Prostate gland (tissue), 2 donors: ENCODE measurements at places on chromosomes 11 and 22.

DNA sequence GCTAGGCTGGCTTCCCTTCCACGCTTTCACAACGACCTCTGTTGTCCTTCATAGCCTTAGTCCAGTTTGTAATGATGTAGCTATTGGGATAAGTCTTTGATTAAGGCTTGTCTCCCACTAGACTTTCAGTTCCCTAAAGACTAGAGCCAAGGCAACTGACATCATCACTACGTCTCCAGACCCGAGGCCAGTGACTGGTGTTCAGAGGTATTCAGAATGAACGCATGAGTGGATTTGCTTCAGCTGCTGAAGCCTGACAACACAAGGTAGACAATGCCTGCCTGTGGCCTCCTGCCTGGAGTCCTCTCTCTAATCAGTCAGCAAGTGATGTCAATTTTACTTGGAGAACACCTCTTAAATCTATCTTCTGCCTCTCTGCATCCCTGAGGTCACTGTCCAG, 13.6 kb downstream of the EFCAB6 start:
- no peak for DNase-seq
- H3K36me3 ChIP-seq, result no peaks in the 10 kb centered on the region
- no peaks in the 10 kb centered on the region for H3K4me1 ChIP-seq

DNA sequence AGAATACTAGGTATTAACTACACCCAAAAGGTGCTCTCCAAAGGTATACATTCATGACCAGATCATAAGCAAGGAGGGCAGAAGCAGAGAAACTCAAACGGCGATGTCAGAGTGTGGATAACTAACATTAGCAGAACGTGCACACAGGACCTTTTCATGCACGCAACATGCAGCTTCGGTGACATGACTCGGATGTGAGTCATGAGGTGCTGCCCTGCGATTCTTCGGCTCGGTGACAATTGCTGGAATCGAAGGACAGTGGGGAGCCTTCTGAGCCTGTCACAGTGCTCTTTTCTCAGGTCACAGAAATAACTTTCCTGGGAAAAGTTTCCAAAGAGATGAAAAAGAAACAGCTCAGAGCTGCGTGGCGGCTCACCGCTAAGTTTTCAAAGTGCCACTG, 418.5 kb upstream of the SYN3 start:
- H3K4me1 ChIP-seq, result no peaks in the 10 kb centered on the region
- no peaks in the 10 kb centered on the region for H3K27me3 ChIP-seq
- H3K27ac ChIP-seq, result no peak overlapping the region
- H3K36me3 ChIP-seq, result no peaks in the 10 kb centered on the region
- H3K4me3 ChIP-seq, result no peak overlapping the region

- DNase-seq, result no peak
- no peaks in the 10 kb centered on the region for H3K27me3 ChIP-seq
- no peaks in the 10 kb centered on the region for H3K4me1 ChIP-seq
- no peak overlapping the region for H3K4me3 ChIP-seq
- H3K27ac ChIP-seq, result no peak overlapping the region
- no peaks in the 10 kb centered on the region for H3K36me3 ChIP-seq
Measured at GRCh38 chr11:114273071-114273470, 23.1 kb upstream of the NNMT start.

DNA sequence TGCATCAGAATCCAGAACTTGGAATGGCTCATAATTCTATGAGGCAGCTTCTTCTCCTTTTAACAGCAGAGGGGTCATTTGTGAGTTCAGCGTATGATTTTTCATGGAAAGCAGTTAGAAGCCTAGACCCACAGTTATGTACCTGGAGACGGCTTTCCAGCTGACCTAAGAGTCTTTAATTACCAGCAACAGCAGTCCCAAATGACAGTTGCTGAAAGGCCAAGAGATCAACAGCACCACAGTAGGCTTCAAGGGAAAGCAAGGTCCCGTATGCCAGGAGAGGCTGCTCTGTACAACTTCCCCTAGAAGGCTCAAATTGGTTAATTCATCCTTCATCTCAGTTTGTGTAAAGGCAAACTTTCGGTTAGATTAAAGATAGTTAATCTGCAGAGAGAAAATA, 363.0 kb downstream of the SOX6 start:
- no peaks in the 10 kb centered on the region for H3K4me1 ChIP-seq
- no peaks in the 10 kb centered on the region for H3K36me3 ChIP-seq
- H3K27ac ChIP-seq, result no peak overlapping the region
